ENCODE measurements at places on chromosomes 1 and 21. TPM values are rescaled to one million over a fixed set of nuclear protein-coding genes. Genes with fewer than 3 reads are reported as not detected.
A peak's percentile ranks its signal among the peaks of the same experiment; 100 is the strongest.

DNA sequence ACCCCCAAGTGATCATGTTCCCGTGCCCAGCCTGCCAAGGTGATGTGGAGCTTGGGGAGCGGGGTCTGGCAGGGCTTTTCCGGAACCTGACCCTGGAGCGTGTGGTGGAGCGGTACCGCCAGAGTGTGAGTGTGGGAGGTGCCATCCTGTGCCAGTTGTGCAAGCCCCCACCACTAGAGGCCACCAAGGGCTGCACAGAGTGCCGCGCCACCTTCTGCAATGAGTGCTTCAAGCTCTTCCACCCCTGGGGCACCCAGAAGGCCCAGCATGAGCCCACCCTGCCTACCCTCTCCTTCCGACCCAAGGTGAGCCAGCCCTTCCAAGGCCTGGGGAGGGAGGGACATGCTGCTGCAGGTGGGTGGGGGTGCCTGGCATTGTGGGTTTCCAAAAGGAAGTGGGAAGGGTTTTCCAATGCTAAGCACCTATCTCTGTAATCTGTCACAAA lies 2.3 kb downstream of the TRIM46 start:
- DNase-seq: peak; percentile 60

GRCh38 chr21:33849834-33850233 lies 65.8 kb downstream of the ATP5PO start:
- no peak for DNase-seq

DNA sequence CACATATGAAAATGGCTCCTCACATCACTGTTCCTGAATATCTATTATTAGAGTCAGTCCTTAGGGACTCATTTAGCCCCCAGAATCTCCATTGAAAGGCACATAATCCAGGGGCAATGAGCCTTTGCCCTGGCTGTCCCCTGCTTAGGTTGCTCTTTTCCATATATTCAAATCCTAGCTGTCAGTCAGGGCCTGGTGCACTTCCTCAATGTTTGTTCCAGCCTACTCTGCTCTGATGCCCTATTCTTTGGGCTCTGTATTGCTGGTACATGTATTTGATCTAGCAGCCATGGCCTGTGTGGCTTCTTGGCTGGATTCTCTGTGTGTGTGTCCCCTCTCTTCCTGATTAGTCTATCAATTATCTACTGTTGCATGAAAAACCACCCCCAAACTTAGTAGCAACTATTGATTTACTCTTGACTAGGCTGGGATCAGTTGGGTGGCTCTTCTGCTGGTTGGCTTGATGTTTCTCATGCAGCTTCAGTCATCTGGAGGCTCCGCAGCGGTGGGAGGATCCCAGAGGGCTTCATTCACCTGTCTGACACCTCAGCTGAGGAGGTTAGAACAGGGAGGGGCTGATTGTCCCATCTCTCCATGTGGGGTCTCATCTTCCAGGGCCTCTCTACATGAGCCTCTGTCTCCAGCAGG lies 107.5 kb downstream of the DTL start:
- no peak for DNase-seq

Gene ACTN2
- 1.6 TPM for total RNA-seq

- no peak for DNase-seq
Observed at GRCh38 chr1:164560556-164560955, 1.6 kb downstream of the PBX1 start.

- no peak for DNase-seq
Observed at GRCh38 chr21:37793660-37794059, 122.6 kb downstream of the KCNJ6 start.

- DNase-seq: no peak
Observed at GRCh38 chr1:75980972-75981897, 49.0 kb upstream of the ASB17 start.

Gene ASTN1
- total RNA-seq: 2.2 TPM

DNA sequence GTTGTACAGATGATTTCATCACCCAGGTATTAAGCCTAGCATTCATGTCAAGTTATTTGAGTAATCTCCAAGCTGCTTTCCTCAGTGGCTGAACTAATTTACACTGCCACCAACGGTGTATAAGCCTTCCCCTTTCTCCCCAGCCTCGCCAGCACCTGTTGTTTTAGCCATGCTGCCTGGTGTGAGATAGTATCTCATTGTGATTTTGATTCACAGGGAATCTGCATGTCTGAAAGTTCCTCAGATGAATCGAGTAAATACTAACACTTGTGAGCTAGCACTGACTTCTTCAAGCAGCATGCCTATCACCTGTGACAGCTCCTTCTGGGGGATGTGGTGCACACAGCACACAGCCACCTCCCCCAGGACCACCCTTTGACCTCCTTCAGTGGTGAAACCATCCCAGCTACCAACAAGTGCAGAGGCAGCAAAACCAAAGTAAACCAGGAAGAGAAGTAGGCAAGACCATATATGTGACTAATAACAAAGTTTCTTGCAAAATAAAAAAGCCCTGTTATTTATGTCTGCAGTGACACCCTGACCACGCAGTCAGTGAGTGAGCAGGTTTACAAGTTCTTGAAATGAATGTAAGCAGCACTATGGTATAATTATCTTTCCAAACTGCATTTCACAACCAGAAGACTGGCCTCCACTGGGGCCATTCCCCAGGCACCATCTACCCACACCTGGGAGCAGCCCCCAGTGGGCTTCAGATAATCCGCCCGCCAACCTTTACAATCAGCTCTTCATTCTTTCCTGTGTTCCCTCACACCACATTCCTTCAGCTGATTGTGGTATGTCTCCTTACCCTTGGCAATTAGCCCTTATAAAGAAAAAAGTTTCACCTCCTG lies 173.8 kb downstream of the ETS2 start:
- DNase-seq: no peak

DNA sequence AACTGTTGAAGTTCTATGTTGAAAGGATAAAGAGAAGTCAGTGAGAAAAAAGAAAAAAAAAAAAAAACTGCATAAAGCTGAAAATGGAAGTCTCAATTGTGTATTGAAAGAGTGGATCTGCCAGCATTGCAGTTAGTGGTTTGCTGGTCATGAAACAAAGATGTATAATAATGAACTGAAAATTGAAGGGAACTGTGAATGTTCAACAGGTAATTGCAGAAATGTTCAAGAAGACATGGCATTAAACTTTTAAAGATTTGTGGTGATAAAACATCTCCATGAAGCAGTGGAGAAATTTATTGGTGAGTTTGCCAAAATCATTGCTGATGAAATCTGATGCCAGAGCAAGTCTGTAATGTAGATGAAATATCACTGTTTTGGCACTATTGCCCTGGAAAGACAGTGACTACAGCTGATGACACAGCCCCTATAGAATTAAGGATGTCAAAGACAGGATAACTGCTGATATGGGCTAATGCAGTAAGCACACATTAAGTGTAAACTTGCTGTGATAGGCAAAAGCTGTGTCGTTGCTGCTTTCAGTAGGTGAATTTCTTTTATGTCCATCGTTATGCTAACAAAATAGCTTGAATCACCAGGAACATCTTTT lies 71.0 kb downstream of the RD3 start:
- no peak for DNase-seq

- DNase-seq: no peak
Observed at GRCh38 chr1:190444464-190444863, 33.2 kb downstream of the BRINP3 start.

Gene CHRM3
- 43.9 TPM for total RNA-seq

All from sigmoid colon (tissue), 7 donors.